ENCODE measurements at places on chromosomes 11 and 22. TPM values are rescaled to one million over a fixed set of nuclear protein-coding genes. Genes with fewer than 3 reads are reported as not detected.

AASDHPPT gene
- total RNA-seq = 27.6 TPM

BATF2 gene
- total RNA-seq = 0.58 TPM

DUSP8 gene
- 1.0 TPM for total RNA-seq

MRPL23 gene
- total RNA-seq = 157 TPM

PDE2A gene
- 2.0 TPM for total RNA-seq

RFPL2 gene
- total RNA-seq = 0.11 TPM

LRRC4C gene
- total RNA-seq = not detected

ZFP91 gene
- 43.4 TPM for total RNA-seq

APOBEC3B gene
- total RNA-seq = 25.9 TPM

STARD10 gene
- 15.9 TPM for total RNA-seq

ZNF214 gene
- total RNA-seq = 0.92 TPM
